ENCODE measurements at places on chromosomes 2 and 18.

DNA sequence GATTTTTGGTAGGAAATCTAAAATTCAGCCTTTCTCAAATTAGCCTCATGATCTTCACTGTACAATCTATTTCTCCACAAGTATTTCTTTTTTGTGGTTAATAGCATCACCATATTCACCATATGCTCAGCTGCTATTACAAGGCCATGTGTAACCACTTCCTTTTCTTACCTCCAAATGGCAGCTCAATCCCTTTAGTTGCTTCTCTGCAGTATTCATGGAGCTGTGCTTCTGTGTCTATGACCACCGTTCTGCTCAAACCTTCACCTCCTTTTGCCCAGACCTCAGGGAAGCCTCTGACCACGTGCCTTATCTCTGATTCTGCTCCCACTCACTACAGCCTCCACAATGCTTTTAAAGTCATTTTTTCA is 126.7 kb upstream of the TMEM200C start:
- DNase-seq = no peak

DNA sequence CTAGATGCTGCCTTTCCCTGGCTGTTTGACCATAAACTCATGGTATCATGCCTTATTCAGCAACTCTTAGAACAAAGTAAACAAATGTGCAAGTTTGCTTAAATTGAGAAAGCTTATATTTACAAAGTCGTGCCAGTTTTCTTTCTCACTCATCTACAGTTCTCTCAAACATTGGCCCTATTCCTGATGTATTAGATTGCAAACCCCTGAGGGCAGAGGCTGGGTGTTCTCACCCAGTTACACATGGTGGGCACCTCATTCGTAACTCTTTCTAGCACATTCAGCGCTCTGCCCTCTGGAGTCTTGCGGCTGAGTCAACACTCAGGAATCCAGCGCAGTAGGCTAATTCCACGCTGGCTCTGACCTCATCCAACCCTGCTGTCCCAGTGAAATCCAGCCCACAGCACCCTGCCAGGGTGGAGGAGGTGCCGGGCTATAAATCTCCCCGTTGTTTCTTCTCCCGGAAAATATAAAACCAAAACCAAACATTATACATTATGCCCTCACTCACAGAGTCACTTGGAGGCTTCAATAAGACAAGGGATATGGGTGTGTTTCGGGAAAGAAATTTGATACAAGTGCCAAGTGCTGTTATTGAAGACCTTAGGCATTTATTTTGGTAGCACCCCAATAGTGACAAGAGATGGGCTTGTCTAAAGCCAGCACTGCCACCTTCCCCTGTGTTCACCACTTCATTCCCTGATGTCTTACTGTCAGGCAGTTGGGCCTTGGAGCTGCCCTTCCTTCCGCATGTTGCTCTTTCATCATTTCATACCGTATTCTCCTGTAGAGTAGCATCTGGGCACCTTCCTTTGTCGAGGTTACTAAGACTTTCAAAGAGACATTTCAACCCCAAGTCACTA is 287.4 kb downstream of the PRKCE start:
- no peak for DNase-seq

GRCh38 chr2:224085246-224085645 is 46.2 kb upstream of the SERPINE2 start:
- no peak for DNase-seq

DNA sequence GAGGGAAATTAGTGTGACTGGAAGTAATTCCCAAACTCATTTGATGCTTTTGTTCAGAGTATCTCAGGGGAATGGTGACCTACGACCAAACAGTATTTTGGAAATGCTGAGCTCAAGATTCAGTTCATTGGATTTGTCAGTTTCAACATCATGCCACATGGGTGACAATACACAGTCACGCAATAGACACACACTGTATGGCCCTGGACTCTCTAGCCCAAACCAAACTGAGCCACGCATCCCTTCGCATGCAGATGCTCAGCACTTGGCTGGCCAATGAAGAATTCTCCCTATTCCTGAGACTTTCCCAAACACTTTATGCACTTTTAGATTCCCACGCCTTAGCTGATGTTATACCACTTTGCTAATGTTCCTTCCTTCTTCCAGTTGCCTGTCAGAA is 10.0 kb downstream of the PDE1A start:
- DNase-seq = no peak

DNA sequence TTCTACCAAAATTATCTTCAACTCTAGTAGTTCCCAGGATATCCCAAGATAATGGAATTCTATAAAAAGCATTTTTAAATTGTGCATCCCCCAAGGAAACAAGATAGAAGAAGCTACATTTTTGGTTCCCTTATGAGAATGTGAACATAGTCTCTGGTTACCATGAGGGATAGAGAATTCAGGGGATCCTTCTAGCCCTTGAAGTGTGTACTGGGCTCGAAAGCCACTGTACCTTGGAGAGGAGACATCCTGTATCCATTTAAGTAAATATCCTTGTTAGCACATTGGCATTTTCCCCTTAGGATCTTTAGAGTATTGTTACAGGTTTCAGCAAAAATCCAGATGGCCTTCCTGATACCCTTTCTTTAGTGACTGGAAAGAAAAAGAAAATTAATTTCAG is 228.5 kb downstream of the RTP5 start:
- no peak for DNase-seq

- DNase-seq = no peak
Observed at GRCh38 chr2:238104691-238105371, 4.7 kb downstream of the ESPNL start.

DNA sequence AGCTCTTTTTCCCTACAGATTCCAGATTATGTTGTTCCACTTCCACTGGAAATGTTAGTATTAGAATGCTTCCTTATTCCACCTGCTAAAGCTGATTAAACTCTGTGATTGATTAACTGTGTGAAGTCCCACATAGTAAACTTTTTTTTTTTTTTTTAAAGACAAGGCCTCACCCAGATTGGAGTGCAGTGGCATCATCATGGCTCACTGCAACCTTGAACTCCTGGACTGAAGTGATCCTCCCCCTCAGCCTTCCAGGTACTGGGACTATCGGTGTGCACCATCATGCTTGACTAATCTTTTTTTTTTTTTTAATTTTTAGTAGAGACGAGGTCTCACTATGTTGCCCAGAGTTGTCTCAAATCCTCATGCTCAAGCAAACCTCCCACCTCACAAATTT is 108.5 kb upstream of the RBMS1 start:
- no peak for DNase-seq

DNA sequence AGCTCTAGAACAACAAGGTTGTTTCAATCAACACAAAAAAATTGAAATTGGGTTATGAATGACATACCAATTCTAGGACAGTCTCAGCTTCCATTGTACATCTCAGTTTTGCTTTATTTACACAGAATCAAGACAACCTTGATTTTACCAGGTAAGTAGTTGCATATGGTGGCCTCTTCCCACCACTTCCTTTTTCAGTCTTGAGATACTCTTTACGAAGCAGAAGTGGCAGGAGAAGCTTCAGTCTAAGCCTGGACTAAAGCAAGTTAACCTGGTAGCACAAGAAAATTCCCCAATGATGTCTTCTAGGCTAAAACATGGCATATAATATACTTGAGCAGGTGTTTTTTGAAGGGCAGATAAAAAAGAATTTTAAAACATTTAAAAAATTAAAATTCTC is 10.7 kb upstream of the FAM136A start:
- no peak for DNase-seq

GRCh38 chr2:118835746-118836410 is 11.6 kb downstream of the EN1 start:
- no peak for DNase-seq

DNA sequence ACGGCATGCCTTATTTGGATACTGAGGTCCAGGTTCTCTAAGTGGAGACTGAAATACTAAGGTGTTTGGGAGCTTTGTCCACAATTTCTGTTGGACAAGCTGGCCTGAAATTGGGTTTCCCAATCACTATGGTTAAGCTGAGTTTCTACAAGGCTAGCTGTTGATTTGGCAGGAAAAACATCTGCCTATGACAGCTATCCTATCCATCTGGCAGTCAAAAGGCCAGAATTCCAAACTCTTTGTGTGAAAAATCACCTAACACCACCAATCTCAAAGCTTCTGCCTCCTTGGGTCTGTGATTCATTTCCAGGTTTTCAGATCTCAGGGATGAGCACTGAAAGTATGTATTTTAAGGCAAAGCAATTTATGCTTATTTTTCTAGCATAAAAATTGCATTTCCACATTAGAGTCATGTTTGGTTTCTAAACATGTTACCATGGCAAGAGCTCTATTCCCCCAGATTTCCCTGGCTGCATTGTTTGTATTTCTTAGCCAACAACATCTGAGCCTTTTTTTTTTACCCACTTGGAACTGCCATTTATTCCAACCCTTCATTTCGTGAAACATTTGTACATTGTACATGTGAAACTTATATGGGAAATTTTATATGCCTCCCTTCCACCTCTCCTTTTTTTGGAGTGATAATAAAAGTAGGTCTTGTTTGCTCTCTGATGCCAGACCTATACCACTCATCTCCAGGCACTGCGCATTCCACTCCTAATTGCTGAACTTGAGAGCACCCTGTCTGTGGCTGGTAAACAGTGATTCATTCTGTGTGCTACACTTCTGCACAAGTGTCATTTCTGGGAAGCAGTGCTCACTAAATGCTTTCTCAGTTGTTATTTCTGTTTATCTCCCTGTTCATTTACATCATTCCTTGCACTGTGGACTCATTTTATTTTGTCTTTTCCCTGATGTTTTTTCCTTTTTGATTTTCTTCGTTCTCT is 15.9 kb upstream of the CCDC85A start:
- DNase-seq = no peak

DNA sequence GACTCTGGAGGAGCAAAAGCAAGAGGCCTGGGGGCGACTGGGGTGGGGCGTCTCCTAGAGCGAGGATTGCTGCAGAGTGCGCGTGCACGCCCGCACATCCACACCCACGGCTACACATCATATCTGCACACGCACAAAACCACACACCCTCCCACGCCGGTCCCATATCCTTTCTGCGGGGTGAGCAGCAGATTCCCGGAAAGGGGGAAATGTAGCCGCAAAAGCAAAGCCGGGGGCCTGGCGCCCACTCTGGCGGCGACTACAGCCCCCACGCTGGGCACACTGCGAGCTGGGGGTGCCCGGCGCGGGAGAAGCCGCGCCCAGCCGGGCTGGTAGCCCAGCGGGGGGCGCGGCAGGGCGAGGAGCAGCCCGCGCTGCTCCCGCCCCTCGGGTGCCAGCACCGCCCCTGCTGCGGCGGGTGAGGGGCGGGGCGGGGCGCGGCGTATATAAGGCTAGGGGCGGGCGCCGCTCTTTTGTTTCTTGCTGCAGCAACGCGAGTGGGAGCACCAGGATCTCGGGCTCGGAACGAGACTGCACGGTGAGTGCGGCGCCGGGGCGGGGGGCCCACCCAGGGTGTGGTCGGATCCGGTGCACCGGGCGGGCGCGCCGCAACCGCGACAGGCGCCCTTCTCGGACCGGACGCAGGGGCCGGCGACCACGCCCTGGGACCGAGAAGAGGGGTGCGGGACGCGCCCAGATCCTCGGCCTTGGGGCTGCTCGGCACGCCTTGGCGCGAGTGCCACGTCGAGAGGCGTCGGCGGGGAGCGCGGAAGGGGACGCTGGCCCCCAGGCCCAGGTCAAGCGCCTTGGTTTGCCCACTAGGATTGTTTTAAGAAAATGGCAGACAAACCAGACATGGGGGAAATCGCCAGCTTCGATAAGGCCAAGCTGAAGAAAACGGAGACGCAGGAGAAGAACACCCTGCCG is at the start of gene TMSB10:
TMSB10 (plus strand) TSS at position 476 of the 927 bp plus-strand sequence.
- DNase-seq = peak; percentile 85

DNA sequence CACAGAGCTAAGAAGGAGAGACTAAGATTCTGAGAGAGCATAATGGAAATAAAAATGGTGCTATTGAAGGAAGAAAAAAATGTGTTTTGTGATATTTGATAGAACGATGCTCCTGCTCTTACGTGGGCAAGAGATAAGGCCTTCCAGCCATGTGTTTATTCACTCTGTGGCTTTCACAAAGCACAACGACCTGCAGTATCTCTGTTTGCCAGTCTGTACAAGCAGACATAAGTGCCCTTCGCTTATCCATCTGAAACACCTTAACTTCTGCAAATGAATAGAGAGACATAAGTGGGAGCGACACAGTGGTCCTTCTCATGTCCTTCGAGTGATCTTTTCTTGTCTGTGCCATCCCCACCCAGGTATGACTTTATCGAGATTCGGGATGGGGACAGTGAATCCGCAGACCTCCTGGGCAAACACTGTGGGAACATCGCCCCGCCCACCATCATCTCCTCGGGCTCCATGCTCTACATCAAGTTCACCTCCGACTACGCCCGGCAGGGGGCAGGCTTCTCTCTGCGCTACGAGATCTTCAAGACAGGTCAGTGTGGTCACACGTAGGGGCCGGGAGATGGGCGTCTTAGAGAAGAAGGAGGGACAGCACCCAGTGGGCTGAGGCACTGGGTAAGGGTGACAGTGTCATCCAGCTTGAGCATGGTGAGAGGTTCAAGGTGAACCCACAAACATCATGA is 33.7 kb downstream of the NRP2 start:
- DNase-seq = no peak

DNA sequence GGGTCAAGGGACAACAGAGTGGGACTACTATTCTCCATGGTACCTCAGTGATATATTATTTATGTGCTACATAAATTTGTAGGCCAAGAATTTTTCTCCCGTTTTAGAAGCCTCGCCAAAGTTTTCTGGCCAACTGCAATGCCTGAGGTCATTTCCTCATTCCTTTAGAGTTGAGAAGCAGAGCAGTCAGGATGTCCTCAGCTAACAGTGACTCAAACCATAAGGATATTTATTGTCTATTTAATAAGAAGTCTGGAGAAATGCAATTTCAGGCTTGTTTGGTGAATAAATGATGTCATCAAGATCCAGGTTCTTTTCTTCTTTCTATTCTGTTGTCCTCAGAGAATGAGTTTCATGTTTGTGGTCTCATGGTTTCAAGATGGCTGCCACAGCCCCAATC is 91.0 kb downstream of the ADCYAP1 start:
- DNase-seq = no peak

- peak; percentile 59 for DNase-seq
Observed at GRCh38 chr18:26547646-26548414, 523 bp downstream of the KCTD1 start.

DNA sequence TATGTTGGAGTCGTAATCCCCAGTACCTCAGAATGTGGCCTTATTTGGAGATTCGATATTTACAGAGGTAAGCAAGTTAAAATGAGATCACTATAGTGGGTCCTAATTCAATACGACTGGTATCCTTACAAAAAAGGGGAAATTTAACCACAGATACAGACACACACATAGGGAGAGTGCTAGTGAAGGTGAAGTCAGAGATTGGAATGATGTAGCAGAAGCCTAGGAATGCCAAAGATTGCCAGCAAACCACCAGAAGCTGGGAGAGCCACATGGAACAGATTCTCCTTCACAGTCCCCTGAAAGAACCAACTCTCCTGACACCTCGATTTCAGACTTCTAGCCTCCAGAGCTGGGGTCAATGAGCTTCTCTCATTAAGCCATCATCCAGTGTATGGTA is 17.7 kb upstream of the ACTR3 start:
- no peak for DNase-seq

DNA sequence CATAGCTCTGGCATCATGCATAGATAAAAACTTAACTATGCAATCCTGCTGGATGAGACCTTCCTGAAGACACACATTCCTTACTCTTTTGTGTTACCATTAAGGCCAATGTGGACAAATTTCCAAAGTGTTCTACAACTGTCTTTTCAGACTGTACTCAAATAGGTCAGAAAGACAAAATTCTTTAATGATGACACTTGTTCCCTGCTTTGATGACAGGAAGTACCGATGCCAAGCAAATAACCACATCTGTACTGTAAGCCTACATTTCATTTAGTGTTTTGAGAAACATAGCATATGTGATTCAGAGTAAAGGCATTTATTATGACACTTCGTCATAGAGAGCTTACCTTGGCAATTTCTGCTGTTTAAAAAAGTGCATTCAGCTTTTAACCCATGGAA is 55.0 kb downstream of the PMAIP1 start:
- DNase-seq = no peak

GRCh38 chr2:39479696-39480095 is 42.6 kb upstream of the MAP4K3 start:
- no peak for DNase-seq

All from activated T-cell treated with anti-CD3 and anti-CD28 coated beads for 48 hours (primary cell).